Activated CD4-positive, alpha-beta T cell treated with anti-CD3 and anti-CD28 coated beads for 36 hours (primary cell): ENCODE measurements at places on chromosomes 7 and 10. TPM values are rescaled to one million over a fixed set of nuclear protein-coding genes. Genes with fewer than 3 reads are reported as not detected.

The RBM17 gene
- total RNA-seq: 246 TPM

The PARD3 gene
- total RNA-seq: 2.2 TPM

The VPS37D gene
- total RNA-seq: 0.39 TPM

The SPDYE8 gene
- not detected for total RNA-seq

The CHCHD2 gene
- total RNA-seq: 693 TPM

The CCL24 gene
- total RNA-seq: not detected

The PRSS37 gene
- not detected for total RNA-seq

The TFR2 gene
- 10.1 TPM for total RNA-seq

The GPR26 gene
- total RNA-seq: not detected

The CAPZA2 gene
- total RNA-seq: 262 TPM

The PTN gene
- not detected for total RNA-seq

The CYP3A7 gene
- not detected for total RNA-seq

The JAKMIP3 gene
- total RNA-seq: 0.34 TPM

The STK32C gene
- 19.9 TPM for total RNA-seq

The VWC2 gene
- total RNA-seq: not detected

DNA sequence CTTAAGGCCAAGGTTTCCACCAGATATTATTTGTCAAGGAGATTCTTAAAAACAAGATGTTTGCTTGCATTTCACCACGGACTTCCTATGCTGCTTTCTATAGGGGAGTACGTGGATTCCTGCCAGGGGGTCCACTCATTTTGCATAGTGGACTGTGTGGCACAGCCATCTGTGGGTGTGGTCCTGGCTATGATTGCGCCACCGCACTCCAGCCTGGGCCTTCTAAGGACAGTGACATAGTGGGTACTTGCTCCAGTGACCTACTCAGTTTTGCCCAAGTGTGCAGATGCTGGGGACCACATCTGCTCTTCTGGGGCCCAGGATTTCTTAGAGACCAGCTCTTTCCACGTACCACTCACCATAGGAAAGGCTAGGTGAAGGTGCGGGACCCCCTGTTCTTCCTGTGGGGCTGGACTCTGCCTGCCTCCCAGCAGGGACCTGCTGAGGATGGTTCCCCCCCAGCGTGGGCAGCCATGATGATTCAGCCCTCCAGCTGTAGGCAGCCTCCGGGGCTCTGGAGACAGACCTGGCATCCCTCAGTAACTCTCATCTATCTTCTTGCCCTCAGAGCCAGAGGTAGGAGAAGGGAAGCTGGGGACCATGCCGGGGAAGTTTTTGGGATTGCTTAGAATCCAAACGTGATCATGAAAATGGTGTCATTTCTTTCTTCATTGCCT is 42.9 kb downstream of the HK1 start:
- no peak for DNase-seq

- DNase-seq: no peak
These were observed 217.4 kb downstream of the MAD1L1 start for GRCh38 chr7:2015251-2015871.

DNA sequence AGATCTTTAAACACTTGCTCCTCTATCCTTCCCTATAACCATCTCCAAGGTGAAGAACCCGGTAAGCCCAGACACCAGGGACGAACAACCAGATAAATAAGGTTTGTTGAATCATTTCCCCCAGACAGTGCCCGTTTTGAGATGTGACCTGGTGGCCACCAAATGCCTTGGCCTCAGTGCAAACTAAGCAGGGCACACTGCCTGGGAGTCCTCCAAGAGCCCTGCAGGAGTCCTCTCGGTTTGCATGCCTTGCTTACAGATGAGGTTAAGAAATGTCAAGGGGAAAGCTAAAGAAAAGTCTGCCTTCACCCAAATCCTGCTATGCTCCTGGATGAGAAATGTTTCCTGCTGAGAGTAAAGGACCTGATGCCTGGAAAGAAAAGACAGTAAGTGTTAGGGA is 31.6 kb downstream of the SLIT1 start:
- no peak for DNase-seq

GRCh38 chr10:88281592-88282347 is 301.3 kb downstream of the RNLS start:
- DNase-seq: peak; percentile 10

GRCh38 chr7:142556740-142557139 is 192.5 kb upstream of the PRSS1 start:
- peak; percentile 43 for DNase-seq

- no peak for DNase-seq
These were observed 206.8 kb upstream of the HABP2 start for GRCh38 chr10:113345826-113346624.

GRCh38 chr7:96728139-96728538 is 18.5 kb upstream of the SEM1 start:
- DNase-seq: no peak

GRCh38 chr7:95886501-95887090 is 114.2 kb downstream of the DYNC1I1 start:
- no peak for DNase-seq

GRCh38 chr7:128993419-128993818 is 55.7 kb downstream of the IRF5 start:
- DNase-seq: no peak

GRCh38 chr10:125953778-125954385 is 57.5 kb downstream of the FANK1 start:
- DNase-seq: no peak

- DNase-seq: peak; percentile 61
These were observed at the start of gene ICA1 for GRCh38 chr7:8261711-8262695. Gene ICA1, minus strand, starts transcription at chr7:8262167. Its CDS starts 26,241 bp downstream, at chr7:8235926.

DNA sequence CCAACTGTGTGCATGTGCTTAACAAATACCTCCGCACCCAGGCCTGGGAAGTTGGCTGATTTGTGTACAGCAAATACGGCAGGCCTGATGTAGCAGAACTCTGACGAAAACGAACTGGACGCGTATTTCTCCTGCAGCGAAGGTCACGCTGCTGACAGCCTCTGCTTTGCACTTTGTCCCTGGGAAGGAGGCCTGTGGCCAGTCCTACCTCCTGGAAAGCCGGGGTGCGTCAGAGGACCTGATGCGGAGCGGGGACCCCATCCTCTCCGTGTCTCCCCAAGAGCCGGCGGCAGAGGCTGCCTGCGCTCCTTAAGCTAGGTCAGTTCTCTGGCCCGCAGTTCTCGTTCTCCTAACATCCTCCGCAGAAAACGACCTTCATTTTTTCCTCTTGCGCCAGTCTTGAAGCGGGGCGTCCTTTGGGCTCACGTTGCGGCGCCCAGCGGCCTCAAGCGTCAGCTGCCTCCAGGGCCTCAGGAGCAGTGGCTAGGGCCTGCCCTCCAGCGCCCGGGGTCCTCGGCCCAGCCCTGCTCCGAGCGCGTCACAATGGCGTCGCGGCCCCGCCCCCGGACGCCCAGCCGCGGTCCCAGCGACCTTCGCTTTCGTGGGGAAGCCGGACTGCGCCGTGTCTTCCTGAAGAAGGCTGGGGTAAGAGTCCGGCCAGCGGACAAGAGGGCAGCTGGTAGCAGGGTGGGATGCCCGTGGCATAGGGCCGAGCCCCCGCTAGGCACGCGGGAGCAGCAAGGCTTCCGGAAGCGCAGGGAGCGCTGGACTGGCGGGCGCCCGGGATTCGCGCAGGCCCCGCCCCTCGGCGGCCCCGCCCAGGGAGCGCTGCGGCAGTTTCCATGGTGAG is at the start of gene ZNF487:
ZNF487 (plus strand) TSS at position 821 of the 850 bp plus-strand sequence. CDS start 38,703 bp downstream, outside the sequence.
- DNase-seq: peak; percentile 92

DNA sequence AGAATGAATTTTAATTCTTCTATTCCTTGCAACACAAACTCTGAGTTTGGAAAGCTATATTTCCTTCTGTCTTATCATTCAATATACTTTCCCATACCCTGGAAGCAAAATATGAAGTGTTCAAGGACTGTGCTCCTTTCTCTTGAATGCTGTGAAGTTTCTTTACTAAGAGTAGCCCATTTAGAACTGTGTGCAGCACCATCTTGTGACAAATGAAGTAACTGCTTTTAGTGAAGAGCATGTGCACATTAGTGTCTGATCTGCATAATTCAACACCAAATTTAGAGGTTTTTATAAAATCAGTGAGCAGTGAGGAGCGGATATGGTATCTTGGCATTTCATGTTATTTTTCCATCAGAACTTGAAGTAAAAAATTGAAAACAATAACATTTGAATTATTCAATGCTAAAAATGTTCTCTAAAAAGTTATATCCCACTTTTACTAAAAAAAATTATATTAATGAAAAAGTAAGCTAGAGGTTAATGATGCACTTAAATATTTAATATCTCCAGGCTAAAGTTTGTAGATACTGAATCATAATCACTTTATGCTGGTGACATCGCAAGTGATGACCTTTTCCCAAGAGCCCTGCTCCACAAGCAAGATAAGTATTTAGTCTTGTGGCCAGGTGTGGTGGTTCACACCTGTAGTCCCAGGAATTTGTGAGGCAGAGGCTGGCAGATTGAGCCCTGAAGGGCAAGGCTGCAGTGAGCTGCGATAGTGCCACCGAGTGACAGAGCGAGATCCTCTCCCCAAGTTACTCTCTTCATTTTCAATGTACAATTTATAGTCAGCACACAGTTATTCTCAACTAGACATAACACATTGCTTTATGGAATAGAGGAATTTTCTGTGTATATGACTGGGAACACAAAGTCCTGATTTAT is 108.8 kb upstream of the PCLO start:
- no peak for DNase-seq

DNA sequence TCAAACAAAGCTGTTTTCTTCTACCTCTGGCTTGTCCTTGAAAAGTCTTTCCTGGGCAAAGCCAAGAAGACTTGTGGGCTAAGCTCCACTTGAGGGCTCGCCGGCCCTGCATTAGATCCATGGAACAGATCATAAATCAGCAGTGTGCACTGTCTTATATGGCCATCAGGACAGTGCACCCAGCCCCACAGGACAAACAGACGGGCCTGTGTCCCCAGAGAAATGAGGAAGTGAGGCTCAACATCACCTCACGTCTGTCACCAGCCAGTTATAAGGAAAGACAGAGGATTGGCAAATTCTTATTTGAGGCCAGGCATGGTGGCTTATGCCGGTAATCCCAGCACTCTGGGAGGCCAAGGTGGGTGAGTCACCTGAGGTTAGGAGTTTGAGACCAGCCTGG is 12.3 kb upstream of the IFT22 start:
- DNase-seq: no peak

DNA sequence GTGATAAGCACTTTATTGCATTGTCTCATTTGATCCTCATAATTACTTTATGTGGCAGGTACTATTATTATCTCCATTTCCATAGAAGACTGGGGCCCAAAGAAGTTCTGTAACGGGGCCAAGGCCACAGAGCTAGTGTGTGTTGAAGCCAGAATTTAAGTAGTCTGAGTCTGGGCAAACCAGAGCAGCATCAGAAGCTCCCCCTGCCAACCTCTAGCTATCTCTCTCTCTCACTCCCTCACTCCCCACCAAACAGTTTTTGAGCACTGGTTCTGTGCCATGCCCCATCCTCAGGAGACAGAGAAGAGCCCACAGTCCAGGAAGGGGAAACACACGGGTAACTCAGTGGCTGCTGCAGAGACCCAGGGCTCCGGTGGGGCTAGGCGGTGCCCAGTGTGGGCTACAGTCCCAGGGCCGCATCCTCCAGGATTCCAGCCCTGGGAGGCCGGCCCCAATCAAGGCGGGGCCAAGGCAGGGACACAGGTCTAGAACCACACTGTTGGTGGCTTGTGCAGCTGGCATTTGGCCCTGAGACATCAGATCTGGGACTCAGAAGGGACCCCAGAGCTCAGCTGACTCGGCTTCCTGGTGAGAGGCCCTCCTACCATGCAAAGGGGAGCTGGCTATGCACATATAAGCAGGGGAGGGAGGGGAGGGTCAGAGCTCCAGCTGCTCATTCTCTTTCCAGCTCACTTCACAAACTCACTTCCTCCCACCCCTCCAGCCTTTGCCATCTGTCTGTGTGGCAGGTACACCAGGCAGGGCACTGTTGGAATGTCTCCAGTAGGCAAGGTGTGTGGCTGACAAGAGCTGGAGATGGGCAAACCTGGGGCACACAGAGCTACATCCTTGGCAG is 34.4 kb downstream of the COL13A1 start:
- no peak for DNase-seq

- no peak for DNase-seq
These were observed 167.8 kb downstream of the CHN2 start for GRCh38 chr7:29362380-29362779.

- DNase-seq: no peak
These were observed 243.7 kb upstream of the SP8 start for GRCh38 chr7:21030237-21030871.

GRCh38 chr10:22483132-22483531 is 137.8 kb downstream of the SPAG6 start:
- no peak for DNase-seq

DNA sequence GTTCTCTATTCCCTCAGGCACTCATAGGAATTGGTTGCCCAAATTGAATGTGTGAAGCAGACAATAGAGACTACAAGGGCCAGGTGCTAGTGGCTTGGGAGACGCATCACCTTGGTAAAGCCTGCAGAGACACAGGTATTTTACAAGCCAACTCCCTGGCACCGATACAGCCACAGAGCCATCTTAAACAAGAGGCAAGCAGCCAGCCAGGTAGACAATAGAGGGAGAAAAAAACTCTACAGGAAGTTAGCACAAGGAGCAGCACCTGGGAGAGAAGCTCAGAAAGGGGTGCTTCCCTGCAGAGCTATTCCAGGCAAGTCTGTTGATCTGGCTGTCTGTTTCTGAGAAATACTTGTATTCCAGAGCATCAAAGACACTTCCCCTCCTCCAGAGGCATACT is 43.0 kb upstream of the CDK1 start:
- DNase-seq: no peak

GRCh38 chr7:133183042-133183794 is 69.7 kb upstream of the EXOC4 start:
- DNase-seq: no peak

- DNase-seq: peak; percentile 34
These were observed 13.8 kb upstream of the CLIP2 start for GRCh38 chr7:74275401-74275881.

- no peak for DNase-seq
These were observed 8.1 kb downstream of the PRPS1L1 start for GRCh38 chr7:18019555-18019954.

GRCh38 chr10:98408799-98409198 is 6.2 kb downstream of the PYROXD2 start:
- no peak for DNase-seq
